ENCODE measurements at places on chromosomes 11 and 22.

- no peak for DNase-seq
These were observed 92.0 kb upstream of the ISX start for GRCh38 chr22:34973926-34974325.

GRCh38 chr22:25077964-25078363 lies 121.7 kb upstream of the CRYBB3 start:
- DNase-seq: no peak

- DNase-seq: no peak
These were observed at the start of gene MMP12 for GRCh38 chr11:102874852-102875251. MMP12 (minus strand) TSS chr11:102874982; CDS start chr11:102874937, 45 bp downstream.

DNA sequence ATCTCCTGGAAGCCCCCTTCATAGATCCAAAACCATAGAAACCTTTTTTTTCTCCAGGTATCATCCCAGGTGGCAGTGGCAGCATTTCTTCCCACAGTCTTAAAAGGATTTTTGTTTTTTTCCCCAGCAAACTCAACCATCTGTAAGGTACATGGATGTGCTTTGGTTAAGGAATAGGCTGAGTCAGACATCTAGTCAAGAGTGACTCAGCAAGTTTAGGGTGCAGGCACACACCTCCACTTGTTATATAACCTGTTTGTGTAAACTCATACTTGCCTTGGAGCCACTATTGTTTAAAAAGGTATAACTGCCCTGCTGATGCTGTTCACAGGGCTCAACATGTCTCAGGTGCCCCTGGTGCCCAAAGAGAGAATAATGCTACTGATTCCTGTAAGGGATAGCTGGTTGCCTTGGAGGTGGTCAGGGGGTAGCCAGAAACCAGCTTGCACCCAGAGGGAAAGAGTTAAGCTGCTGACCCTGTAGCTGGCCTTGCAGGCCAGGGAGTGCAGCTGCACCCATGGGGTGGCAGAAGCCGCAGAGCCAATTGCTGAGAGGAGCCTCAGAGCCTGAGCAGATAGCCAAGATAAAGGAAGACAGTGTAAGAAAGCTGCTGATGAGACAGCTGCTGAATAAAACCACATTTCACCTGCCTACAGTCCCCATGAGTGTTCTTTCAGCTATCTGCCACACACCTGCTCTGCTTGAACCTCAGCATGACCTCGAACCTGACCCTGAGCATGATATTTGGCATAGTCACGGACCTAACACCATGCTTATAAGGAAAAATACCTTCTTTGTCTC lies 1726.1 kb upstream of the RAG2 start:
- no peak for DNase-seq

GRCh38 chr11:73342633-73343032 lies 33.6 kb upstream of the RELT start:
- no peak for DNase-seq

DNA sequence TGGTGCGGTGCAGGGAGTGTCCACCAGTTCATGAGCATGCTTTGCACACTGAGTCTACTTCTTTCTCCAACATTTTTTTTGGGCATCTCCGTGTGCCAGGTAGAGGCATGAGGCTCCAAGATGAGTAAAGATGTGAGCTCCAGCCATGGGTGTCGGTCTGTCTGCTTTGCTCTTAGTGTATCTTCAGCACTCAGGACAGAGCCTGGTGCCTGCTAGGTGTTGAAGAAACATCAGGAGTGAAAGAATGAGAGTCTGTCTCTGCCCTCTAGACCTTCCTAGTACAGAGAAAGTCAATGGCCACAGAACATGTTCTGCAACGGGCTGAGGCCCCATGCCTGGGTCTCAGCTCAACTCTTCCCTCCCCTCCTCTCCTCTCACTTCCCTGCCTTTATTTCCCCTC lies 486.5 kb downstream of the TBC1D22A start:
- DNase-seq: no peak

DNA sequence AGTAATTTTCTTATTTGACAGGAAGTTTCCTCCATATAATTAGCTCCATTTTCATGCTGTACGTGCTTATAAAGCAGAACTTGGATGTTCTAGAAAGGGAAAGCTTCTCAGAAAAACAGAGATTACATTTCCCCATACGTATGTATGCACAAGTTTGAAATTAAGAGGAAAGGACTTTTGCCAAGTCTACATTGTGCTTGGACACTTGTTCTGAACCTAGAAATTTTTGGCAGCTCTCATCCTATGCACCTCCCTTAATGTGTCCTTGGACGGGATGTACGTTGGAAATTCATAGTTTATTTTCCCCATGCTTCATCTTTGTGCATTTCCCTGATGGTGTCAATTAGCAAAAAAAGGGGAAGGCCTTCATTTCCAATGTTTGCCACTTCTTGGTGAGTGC lies 322.7 kb downstream of the BLID start:
- DNase-seq: no peak

GRCh38 chr11:112196519-112197087 lies 21.3 kb downstream of the BCO2 start:
- DNase-seq: no peak

GRCh38 chr11:61589961-61590360 lies 9.1 kb upstream of the SYT7 start:
- DNase-seq: no peak

- no peak for DNase-seq
These were observed 37.1 kb upstream of the HORMAD2 start for GRCh38 chr22:30043161-30043560.

GRCh38 chr22:37647928-37648327 lies 8.5 kb downstream of the SH3BP1 start:
- DNase-seq: no peak

GRCh38 chr11:8287703-8288102 lies 24.0 kb upstream of the LMO1 start:
- no peak for DNase-seq

GRCh38 chr11:118911880-118912741 lies 13.6 kb downstream of the BCL9L start:
- DNase-seq: peak; percentile 54

- no peak for DNase-seq
These were observed 64.8 kb downstream of the RAB30 start for GRCh38 chr11:83006877-83007330.

GRCh38 chr11:72525466-72525865 lies 91.1 kb upstream of the CLPB start:
- no peak for DNase-seq

DNA sequence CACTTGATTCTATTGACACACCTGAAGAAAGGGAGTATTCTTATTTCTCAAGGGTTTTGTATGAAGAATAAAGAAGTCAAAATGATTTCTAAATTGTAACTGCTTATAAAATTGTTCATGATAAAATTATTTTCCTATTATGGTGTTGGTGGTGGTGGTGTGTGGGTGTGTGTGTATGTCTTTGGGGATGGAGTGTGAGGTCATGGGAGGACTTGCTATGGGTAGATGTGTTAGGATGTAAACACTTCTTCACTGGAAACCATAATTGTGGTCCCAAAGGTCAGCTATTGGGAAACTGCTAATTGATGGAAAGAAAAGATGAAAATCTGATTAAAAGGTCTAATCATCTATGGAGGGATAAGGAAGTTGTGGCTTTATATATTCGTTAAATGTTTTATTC lies 5.1 kb downstream of the TRIM22 start:
- DNase-seq: no peak

GRCh38 chr11:131299598-131300438 lies 70.6 kb upstream of the NTM start:
- no peak for DNase-seq

GRCh38 chr11:44307340-44308099 lies 2.4 kb downstream of the ALX4 start:
- DNase-seq: no peak

DNA sequence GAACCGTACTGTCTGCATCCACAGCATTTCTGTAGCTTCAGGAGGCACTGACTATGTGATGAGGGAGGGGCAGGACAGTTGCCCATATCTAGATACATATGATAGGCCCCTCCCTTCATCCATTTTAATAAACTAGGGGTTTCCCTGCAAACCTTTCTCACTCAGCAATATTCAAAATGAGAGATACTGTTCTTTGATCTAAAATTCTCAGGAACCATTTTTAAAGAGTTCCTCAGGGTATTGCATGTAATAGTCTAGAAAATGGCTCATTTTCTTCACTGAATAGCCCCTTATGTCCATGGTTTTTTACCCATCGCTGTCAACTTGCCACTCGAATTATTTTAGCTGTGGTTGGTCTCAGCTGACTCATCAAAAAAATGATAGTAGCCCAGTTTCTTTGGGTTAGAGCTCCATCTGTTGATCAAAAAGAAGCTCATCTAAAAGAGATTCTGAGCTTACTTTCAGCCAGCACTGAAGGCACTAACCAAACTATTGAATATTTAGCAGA lies 37.0 kb upstream of the DNAJB7 start:
- DNase-seq: peak; percentile 1

GRCh38 chr22:45686004-45686403 lies 14.4 kb downstream of the ATXN10 start:
- no peak for DNase-seq

GRCh38 chr22:40855979-40856512 lies 393 bp downstream of the ST13 start:
- peak; percentile 52 for DNase-seq

GRCh38 chr22:25752615-25753214 lies 10.7 kb downstream of the MYO18B start:
- DNase-seq: no peak

DNA sequence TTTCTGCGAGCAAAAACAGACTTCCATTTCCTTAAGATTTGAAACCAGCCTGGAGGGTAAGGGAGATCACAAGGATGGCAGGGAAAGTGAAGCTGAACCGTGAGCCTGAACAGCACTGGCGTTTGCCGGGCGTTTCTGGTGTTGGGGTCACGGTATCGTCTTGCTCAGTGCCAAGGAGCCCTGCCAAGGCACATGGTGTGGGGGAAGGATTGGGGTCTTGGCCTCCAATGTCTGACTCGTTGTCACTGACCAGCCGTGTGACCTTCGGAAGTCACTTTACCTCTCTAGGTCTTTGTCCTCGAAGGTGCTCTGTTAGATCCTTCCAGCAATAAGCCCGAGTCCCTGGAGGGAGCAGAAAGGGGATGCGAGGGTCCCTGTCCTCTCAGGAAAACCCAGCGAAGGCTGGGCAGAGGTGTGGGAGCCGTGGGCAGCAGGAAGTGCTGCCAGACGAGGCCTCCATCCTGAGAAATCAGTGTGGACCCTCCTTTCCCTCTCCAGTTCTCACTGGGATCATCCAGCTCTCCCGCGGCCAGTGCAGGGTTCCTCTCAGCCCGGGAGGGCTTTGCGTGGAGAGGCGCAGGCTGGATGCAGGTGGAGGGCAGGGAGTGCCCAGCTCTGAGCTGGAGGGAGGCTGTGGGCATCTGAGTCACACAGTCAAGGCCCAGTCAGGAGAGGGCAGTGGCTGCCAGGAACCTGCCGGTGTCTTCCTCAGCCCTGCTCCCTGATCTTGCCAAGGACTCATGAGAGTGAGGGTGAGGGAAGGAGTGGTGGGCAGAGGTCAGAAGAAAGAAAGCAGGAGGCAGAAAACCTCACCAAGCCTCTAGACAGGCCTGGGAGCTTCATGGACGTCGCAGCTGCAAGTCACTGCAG lies 18.9 kb downstream of the TOM1 start:
- DNase-seq: no peak

- no peak for DNase-seq
These were observed 6.1 kb downstream of the WNT7B start for GRCh38 chr22:45970705-45971407.

GRCh38 chr11:105609341-105609781 lies 512 bp upstream of the GRIA4 start:
- DNase-seq: no peak

DNA sequence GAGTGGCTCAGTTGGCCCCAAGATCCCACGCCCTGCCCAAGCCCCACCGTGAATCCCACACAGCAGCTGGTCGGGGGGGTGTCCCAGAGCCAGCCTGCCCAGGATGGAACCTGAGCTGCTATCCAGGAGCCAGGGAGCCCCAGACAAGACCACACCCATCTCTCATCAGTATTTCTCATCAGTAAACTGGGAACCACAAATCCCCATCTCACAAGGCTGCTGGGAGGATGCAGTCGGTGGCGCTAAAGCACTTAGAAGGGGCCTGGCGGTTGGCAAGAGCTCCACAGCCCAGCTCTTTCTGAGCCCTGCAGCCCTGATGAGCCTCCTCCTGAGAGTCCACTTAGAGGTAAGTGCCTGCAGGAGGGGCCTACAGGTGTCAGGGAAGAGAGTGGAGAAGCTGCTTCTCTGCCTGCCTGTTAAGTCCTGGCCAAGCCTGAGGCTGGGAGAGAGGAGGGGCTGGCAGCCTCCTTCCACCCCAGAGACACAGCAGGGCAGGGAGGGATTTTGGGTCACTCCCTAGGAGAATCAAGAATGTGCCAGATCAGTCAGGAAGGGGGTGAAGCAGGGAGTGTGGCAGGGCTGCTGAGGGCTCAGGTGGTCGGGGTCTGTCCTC lies 6.1 kb downstream of the FADS3 start:
- no peak for DNase-seq

- no peak for DNase-seq
These were observed 66.4 kb downstream of the ZNRF3 start for GRCh38 chr22:28949788-28950187.

- DNase-seq: no peak
These were observed 48.3 kb upstream of the PAK1 start for GRCh38 chr11:77522215-77522614.

DNA sequence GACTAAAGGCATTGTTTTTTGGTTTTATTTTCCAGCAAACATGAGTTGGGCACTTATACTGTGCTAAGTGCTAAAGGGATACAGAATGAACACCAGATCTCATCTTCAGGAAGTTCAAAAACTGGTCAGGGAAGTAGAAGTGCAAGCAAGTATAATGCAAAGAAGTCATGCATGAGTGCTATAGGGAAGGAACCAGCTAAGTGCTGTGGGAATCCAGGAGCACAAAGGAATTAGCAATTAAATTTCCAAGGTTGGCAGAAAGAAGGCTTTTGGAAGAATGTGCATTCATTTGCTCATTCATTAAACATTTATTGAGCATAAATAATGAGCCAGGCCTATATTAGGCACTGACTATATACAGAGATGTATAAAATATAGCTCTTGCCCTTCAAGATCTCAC lies 143.7 kb upstream of the ARHGAP42 start:
- DNase-seq: no peak

DNA sequence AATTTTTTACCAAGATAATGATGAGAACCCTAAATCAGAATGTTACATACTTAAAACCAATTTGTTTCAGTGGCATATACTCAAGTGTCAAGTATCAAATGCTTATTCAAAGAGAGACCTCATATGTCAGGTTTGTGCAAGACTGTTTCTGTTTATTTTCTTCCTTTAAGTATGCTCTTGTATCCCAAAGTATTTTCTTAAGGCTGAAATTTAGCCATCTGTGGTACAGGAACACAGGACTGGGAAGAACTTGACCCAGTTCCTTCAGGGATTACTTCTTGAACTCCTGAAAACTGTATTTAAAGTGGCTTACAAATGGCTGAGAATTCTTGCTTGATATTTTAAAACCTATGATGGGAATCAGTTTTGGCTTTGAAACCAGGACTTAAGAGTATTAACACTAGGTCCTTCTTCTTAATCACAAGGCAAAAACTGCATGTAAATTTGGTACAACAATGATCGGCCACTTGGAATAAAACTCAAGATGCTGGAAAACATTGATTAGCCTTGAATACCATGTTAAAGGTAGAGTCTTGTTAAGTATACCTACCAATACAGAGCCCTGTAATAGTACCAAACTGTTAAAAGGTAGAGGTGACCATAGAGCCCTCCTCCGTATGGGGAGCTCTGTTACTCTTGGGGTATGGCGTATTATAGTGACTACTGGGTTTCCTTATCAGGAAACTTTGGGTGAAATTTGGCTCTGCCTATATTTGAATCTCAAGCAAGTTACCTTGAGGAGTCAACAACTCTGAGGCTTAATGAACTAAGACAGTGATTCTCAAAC lies 95.9 kb downstream of the BLID start:
- no peak for DNase-seq

GRCh38 chr11:35822815-35823495 lies 120.9 kb upstream of the LDLRAD3 start:
- DNase-seq: no peak

GRCh38 chr11:82105331-82105998 lies 628.2 kb downstream of the FAM181B start:
- DNase-seq: no peak
